CMK (cell line): ENCODE measurements at places on chromosomes 4 and X.
A peak's percentile ranks its signal among the peaks of the same experiment; 100 is the strongest.

DNA sequence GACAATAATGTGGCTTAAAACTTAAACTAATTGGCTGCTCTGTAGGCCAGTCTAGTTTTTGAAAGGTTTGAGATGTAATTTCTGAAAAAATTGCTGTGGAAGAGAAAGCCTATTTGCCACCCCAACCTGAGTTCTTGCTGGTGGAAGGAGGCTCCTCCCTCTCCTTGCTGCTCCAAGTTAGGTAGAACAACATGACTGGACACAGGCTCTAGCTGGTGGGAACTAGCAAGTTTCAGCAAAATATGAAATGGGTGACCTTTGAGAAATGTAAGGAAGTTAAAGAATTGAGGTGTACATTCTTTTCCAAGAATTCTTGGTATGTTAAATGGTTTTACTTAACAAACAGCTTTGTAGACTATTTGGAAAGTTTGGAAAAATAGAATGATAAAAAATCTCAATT is 8.0 kb downstream of the RPL34 start:
- no peak for DNase-seq

- no peak for DNase-seq
Measured at GRCh38 chrX:30880058-30880457, 9.0 kb downstream of the TAB3 start.

GRCh38 chr4:54101190-54102041 is 1.5 kb downstream of the GSX2 start:
- DNase-seq: no peak

DNA sequence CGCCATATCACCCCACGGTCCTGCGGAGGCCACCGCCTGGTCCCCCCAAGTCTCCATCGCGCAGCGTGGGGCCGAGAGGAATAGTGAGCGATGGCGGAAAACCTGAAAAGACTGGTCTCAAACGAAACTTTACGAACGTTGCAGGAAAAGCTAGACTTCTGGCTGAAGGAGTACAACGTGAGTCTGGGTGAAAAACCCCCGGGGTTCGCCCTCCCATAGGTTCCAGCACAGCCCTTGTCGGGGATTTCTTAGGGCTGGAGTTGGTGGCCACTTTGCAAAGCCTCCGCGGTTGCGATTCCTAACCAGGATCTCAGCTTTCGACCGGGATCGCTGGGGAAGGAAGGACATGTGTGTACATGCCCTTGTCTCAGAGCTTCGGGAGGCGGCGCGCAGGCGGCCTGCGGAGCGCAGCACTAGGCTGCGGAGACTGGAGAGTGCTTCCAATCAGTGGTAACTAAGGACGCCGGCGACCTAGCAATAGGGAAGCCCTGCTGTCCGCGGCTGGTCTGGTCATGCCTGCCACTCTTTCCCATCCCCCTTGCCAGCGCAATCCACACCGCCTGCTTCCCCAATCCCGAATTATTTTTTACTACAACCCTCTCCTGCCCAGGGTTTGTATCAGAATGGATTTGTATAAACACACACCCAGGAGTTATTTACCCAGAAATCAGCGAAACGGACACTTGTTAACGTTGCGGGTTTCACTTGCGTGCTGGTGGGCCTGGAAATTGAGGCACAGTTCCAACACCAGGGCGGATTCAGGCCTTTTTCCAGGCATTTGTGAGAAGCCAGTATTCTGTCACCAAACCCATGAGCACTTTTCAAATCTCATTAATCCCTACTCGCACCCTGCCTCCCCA is 741 bp downstream of the SPATA18 start:
- no peak for DNase-seq

DNA sequence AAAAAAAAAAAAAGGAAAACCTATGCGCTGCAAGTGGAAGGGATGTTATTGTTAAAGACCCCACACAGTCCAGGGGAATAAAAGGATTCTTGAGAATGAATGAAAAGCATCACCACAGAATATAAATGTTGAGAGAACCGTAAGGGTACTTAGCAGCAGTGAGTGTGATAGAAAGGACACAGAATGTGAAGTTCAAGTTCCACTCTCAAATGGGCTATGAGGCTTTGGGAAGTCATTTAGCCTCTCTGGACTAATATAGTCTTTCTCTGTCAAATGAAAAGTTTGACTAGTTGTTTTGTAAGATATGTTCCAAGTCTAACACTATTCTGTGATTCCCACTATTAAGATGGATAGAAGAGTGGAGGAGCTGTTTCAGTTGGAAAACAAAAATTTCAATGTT is 35.8 kb upstream of the MAML3 start:
- no peak for DNase-seq

DNA sequence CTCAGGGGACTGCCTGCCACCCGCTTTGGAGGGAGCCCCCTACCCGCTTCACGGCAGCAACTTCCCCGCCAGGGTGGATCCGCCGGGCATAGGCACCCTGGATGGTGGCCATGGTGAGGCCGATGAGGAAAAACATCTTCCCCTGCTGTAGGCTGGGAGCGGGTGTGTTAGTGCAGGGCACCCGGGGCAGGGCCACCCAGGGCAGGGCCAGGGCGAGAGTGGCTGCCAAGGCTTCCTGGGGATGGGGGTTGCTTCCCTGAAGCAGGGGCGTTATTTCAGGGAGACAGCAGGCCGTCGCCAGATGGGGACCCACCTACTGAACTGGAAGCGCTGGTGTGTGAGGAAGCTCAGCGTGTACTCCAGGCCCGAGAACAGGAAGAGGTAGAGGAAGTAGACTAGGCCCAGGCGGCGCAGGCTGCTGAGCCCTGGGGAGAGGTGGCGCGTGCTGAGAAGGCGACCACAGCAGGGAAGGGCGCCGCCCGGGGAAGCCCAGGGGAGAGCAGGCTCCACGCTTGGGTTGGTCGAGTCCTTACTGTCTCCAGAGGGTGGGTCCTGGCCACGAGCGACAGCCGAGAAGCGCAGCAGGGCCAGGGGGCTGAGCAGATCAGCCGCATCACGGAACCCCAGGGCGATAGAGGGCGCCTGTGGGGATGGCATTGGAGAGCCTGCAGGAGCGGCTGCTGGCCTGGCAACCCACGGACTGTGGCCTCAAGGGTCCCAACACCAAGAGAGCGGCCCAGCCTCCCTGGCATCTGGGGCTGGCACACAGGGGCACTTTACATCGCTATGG is 31.5 kb downstream of the NOP14 start:
- peak; percentile 65 for DNase-seq

GRCh38 chr4:147578051-147578476 is 39.1 kb upstream of the TMEM184C start:
- no peak for DNase-seq

DNA sequence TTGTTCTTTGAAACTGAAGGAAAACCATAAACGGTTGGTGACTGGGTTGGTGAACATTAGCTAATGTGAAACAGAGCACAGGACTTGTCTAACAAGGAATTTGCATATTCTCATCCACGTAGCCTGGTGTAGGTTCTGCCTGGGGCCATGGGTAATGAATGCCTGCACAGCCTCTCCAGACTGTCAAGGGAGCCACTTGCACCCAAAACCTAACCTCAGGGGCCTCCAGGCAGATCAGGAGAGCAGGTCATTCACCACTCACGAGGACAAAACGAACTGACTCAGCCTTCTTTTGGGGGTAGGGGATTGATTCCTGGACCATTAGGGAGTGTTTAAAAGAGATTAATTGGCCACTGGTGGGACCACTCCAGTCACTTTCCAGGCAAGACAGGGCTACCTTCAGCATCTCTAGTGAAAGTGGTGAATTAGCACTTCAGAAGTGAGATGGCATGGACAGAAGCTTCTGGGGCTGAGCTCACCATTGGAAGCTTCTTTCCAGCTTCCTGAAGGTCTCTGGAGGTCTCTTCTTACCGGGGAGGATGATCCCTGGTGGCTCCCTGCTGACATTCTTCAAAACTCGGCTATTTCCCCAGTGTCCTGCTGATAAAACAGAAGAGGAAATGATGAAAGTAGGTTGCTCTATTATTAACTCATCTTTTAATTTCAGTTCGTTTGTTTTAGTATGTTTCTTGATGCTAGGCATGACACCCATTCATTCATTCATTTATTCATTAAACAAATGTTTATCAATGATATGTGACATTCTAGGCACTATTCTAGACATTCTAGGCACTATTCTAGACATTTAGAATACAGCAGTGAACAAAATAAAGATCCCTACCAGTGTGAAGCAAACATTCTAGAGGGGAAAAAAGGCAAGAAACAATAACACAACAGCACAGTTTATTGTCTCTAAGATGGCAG is 104.5 kb upstream of the LNX1 start:
- no peak for DNase-seq

DNA sequence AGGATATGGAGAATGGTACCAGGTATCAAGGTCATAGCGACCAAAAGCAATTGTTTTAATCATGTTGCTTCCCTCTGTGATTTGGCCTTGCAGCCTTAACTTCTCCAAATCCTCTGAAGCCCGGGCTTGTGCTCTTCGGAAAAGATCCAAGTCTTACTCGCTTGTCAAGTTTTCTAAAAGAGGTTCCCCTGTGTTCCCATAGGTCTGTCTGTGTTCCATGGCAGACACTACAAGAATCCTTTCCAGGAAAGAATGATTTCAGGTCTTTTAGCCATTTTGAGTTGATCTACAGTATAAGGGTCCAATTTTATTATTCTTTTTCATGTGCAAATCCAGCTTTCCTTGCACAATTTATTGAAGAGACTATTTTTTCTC is 710.6 kb upstream of the DIAPH2 start:
- DNase-seq: no peak

GRCh38 chr4:14054391-14054790 is 426.9 kb upstream of the BOD1L1 start:
- DNase-seq: no peak

- no peak for DNase-seq
Measured at GRCh38 chrX:123878252-123878721, 18.4 kb downstream of the XIAP start.

DNA sequence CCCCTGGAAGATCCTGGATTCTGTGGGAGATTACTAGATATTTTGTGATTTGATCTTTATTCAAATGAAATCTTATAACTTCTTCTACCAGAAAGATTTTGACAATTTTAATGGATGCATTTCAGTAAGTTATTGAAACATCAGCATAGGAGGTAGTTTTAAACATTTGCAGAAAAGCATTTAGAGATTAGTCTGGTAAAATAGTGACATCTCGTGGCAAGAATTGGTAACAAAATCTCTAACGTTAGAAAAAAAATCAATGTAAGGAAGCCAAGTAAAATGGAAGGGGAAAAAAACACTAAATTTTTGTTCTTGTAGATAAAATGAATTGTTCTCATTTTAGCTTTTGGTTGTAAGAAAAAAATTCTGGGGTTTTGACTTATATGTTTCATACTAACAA is 73.3 kb downstream of the TASL start:
- DNase-seq: no peak

DNA sequence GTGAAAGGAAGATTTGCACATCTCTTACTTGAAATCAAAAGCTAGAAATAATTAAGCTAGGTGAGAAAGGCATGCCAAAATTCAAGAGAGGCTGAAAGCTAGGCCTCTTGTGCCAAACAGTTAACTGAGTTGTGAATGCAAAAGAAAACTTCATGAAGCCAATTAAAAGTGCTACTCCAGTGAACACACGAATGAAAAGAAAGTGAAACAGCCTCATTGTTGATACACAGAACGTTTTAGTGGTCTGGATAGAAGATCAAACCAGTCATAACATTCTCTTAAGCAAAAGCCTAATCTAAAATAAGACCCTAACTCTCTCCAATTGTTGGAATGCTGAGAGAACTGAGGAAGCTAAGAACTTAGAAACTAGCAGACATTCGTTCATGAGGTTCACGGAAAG is 122.3 kb downstream of the UNC5C start:
- no peak for DNase-seq

- DNase-seq: no peak
Measured at GRCh38 chr4:79723507-79723906, 315.5 kb upstream of the GK2 start.

DNA sequence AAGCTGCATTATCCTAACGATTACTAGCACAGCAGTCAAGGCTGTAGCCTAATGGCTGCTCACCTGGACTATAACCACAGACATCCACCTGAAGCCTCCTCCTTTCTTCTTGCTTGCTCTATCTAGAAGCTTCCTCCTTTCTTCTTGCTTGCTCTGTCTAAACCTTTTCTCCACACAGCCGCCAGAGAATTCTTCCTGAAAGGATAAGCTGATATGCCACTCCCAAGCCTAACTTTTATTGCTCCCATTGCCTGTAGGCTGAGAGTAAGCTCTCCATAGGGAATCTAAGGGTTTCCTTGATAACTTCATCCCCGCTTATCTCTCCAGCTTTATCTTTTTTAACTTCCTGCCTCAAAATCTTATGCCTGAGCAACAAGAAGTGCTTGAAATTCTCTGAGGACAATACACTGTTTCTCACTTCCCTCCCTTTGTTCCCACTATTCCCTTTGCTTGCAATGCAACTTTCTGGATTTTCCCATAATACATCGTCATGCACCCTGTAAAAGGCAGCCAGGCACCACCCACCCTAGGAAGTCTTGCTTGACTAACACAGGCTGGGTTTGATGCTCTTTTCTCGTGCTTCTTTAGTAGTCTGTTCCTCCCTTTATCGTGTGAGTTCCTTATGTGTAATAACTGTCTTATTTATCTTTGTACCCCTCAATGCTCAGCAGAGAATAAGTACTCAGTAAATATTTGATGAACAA is 1.4 kb upstream of the LRIT3 start:
- DNase-seq: no peak

GRCh38 chr4:93843772-93844171 is 15.2 kb downstream of the ATOH1 start:
- no peak for DNase-seq

DNA sequence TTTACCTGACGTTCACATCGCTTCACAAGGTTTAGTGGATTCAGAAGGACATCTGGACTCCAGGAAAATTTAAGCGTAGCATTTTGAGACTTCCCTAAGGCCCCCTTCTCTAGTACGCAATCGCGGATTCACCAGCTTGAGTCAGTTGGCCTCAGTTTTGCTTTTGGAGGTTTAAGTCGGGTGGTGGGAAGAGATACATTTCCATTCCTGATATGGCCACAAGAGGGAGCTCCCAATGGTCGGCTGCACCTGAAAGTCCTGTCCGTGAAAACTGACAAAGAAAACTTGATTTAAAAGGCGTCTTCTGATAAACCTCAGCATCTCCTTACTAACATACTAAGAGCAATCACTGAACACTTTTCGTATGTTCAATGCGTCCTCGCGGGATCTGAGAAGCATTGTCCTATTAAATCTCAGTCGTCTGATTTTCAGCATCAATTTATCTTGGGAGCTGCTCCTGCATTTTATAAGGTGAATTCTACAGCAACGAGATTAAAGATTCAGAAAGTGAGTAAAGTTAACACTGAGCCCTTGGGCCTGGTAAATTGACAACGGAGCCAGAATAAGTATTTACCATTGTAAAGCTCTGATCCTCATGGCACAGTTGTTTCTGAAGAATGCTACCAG is 50.6 kb downstream of the LGI2 start:
- DNase-seq: peak; percentile 36

DNA sequence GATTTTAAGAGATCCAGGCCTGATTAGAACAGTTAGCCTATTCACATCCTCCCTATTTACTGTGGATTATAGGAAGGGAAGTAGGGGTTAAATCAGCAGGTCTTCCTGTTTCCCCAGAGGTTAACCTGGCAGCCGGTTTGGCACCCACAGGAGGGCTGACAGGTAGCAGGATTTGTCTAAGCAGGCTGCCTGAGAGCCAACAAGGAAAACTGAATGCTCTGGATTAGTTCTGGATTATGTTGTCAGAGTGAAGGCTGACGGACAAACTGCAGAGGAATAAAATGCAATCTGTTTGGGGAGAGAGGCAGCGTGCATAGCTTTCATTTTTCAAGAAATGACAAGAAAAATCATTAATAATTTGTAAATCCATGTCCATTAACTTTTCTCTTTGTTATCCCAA is 397.1 kb upstream of the FAM241A start:
- no peak for DNase-seq
